Activated CD4-positive, alpha-beta T cell treated with anti-CD3 and anti-CD28 coated beads for 36 hours (primary cell): ENCODE measurements at places on chromosomes 7 and 10.
A peak's percentile ranks its signal among the peaks of the same experiment; 100 is the strongest.

DNA sequence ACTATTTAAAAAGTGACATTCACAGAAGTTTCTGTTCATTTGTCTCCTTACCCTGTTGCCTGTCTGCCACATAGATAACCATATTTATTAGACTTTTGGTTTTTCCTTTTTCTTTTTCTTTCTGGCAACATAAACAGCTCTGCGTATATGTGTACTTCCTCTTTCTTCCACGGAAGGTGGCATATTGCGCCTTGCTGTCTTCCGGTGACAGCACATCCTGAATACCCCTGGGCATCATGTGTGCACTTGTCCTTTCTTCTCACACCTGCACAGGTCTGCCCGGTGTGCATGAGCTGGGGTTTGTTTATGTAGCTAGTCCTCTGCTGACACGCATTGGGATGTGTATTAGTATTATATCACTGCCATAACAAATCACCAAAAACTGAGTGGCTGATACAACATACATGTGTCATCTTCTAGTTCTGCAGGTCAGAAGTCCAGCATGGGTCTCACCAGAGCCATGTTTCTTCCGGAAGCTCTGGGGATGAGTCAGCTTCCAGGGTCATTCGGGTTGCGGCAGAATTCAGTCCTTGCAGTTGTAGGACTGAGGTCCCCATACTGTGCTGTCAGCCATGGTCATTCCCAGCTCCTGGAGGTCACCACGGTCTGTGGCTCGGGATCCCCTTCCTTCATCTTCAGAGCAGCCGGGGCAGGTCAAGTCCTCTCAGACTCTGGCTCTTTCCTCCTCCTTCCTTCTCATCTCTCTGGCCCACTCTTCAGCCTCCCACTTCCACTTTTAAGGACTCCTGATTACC lies 596.0 kb upstream of the FOXK1 start:
- DNase-seq, result no peak

DNA sequence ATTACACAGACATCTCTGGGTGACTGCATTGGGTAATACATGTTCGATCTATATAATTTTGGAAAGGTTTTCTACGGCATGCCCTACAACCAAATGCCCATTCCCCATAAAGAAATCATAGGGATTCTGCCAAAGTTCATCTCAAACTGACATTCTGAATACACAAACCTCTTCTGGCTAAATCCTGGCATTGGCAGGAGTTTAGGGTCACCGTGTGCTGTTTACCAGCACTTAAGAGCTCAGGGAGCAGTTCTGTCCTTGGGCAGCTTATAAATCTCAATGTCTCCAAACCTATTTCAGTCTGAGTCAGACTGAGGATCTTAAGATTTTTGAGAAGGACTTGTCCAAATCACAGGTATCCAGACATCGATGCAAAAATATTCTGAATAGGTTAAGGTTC lies 809.6 kb upstream of the LRRN3 start:
- no peak for DNase-seq

- no peak for DNase-seq
Observed at GRCh38 chr7:28072876-28073514, 107.6 kb downstream of the JAZF1 start.

- no peak for DNase-seq
Observed at GRCh38 chr7:79282882-79283602, 170.4 kb downstream of the MAGI2 start.

- DNase-seq, result no peak
Observed at GRCh38 chr7:130303551-130303950, 10.6 kb downstream of the CPA4 start.

DNA sequence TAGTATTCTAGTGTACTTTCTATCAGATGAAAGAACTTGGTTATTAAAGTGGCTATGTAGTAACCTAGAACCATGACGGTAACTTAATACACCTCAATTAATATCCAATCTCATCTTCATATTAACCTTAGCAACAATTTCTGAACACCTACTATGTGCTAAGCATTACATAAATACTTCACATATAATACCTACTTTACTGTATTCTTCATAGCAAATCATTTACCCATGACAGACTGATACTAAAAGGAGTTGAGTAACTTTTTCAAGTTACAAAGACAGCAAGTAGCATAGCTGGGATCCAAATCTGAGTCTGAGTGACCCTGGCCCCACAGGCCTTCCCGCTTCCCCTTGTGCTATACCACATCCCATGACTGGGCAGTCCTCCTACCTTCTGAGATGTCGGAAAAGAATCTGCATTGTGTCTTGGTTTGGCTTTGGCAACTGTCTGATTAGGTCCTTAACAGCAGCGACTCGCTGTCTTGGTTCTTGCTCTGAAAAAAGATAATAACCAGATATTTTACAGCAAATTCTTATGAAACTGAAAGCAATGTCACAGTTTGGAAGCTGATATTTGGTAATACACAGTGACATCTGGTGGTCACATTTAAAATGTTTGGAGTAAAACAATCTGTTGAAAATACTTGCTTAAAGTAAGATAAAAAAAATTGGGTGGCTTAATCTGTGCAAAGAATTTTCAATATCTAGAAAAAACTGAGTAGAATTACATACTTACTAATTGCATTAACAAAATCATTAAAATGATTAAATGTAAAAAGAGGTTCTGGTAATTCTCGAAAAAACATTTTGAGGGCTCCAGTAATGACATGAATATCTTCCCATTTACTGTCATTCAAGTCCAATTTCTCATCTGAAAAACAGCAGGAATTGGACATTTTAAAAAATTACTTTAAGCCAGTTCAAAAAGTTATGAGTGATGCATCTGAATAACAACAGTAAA lies 120.1 kb downstream of the ARHGAP12 start:
- peak; percentile 28 for DNase-seq

DNA sequence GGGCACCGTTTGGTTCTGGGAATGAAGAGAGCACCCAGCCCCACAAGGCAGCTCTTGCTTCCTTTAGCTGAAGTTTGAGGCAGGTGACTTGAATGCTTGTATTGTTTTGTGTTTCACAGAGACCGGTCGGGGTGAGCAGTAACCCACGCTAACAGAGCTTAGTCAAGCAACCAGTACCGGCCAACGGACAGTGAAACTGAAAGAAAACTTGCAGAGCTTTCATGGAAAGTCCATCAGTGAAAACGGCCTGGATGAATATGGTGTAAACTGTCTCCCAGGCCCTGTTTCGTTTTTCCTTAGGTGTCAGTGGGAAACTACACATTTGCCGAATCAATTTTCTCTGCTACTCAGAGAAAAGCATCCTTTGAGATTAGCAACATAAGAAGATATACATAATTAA lies 101.1 kb downstream of the LYZL1 start:
- no peak for DNase-seq
